ENCODE measurements at places on chromosomes 11 and 22.

- DNase-seq, result no peak
Measured at GRCh38 chr22:24542641-24543040, 12.3 kb downstream of the GUCD1 start.

DNA sequence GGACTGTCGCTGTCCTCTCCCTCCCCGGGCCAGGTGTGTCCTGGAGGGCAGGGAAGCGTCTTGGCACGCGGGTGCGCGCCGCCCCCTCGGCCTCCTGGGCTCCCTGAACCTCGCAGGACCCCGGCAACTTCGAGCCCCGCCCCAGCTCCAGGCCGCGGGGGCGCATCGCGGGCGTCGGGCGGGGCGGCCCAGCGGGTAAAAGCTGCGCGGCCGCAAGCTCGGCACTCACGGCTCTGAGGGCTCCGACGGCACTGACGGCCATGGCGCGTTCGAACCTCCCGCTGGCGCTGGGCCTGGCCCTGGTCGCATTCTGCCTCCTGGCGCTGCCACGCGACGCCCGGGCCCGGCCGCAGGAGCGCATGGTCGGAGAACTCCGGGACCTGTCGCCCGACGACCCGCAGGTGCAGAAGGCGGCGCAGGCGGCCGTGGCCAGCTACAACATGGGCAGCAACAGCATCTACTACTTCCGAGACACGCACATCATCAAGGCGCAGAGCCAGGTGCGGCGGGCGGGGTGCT is at the start of gene CST6:
TSS of gene CST6 (plus strand) at position 224 of the 519 bp plus-strand sequence. CDS start at position 261, 37 bp downstream.
- DNase-seq, result no peak

DNA sequence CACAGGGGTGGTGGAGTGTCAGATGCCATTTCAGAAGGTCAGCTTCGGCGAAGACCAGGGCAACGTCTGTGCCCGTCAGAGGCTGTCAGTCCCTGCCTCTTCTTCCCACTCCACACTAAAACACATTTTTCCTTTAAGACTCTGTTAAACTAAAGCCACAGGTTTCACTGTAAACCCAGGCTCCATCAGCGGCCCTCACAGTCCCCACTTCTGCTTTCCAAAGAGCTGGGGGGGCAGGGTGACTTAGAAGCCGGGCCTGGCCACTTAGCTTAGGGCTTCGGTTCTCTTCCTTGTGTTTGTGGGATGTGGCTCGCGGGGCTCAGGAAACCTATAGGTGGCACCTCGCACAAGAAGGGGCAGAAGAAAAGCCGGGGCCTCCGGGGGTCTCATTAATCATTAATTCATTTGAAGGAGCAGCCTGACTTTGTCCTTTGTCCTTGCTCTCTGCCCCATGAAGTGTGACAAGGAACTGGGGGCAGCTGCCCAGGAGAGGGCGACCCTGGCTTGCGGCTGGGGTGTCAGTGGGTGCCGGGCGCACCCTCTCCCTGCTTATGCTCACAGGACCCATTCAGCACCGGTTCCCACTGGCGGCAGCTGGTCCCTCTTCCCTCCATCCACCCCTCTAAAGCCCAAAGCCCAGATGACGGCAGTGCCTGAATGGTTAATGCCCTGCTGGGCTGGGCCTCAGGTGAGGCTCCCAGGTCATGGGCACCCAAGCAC is 4.1 kb downstream of the SLC25A45 start:
- peak; percentile 38 for DNase-seq

- no peak for DNase-seq
Measured at GRCh38 chr11:35484435-35484834, 41.0 kb downstream of the PAMR1 start.

DNA sequence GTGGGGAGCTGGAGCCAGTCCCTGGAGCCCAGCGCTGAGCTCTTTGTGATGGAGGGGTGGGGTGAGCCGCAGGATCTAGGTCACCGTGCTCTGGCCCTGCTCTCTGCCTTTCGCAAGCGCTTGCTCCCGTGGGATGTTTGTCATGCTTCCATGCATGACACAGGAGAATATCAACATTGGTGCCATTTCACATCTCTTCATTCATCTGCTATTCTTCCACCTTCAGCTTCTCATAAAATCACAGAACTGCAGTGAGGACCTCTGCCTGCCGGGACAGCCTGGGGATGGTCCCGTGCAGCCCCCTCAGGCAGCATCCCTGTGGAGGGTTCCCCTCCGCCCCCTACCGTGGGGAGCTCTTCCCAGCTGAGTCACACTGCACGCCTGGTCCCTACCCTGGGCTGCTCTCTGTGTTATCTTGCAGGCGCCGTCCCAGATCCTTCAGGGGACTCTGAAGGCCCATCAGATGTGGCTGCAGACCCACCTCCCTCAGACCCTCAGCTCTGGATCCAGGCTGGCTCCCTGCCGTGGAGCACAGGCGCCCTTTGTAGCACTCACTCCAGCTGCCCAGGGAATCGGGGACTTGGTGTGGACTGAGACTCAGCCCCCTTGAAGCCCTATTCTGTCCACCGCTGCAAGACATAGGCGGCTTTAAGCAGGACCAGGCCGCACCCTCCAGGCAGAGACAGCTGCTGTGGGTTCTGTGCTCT is 5.1 kb upstream of the SEPTIN5 start:
- DNase-seq, result no peak

- DNase-seq, result no peak
Measured at GRCh38 chr11:31408201-31408600, 38.5 kb downstream of the DNAJC24 start.

- no peak for DNase-seq
Measured at GRCh38 chr11:128948583-128948982, 5.9 kb upstream of the TP53AIP1 start.

DNA sequence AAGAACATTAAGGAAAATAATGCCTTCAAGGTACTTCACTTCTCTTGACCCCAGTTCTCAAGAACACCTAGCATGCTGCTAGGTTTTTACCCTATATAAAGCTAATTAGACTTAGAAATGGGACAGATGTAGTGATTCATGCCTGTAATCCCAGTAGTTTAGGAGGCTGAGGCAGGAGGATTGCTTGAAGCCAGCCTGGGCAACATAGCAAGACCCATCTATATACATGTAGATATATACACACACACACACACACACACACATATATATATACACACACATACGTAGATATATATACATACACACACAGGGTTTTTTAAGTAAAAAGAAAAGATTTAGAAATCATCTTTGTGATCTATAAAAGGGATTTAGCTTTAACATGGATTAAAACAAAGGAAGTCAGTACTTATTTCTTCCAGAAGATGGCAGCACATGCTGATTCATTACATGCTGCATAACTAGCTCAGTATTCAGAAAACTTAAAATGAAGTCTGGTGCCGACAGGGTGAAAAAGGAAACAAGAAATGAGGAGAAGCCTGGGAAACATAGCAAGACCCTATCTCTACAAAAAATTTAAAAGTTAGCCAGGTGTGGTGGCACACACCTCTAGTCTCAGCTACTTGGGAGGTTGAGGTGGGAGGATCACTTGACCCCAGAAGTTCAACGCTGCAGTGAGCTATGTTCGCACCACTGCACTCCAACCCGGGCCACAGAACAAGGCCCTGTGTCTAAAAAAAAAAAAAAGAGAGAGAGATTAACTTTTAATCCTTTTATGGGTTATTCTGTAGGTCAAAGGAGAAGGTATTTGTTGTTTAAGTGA is 28.5 kb upstream of the RBX1 start:
- DNase-seq, result peak; percentile 20

GRCh38 chr11:19253817-19254216 is 13.1 kb upstream of the E2F8 start:
- no peak for DNase-seq

GRCh38 chr11:69195824-69196782 is 40.4 kb downstream of the SMIM38 start:
- DNase-seq, result no peak

- no peak for DNase-seq
Measured at GRCh38 chr22:26722159-26722558, 64.8 kb downstream of the MIAT start.

DNA sequence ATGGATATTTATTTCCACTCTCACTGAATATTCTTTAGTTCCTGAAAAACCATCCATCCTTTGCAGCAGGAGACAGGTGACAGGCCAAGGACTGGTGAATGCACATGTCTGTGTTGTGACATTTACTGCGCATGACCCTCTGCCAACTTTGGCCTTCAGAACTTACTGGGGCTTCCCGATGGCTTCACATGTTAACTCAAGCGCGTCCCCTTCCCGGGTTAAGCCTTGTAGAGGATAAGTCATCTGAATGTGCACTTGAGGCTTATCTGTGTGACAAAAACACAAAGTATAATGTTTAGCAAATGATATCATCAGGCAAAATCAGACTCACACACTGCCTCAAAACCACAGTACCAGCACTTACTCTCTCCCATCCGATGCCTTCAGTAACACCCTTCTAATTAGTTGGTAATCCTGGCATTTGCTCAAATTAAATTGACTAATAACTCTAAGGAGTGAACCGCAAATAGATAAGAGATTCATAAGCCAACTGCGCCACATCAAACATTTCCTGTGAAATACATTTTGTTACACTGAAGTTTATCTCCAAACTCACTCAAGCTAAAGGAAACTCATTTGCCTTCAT is 286.4 kb downstream of the CADM1 start:
- DNase-seq, result no peak

DNA sequence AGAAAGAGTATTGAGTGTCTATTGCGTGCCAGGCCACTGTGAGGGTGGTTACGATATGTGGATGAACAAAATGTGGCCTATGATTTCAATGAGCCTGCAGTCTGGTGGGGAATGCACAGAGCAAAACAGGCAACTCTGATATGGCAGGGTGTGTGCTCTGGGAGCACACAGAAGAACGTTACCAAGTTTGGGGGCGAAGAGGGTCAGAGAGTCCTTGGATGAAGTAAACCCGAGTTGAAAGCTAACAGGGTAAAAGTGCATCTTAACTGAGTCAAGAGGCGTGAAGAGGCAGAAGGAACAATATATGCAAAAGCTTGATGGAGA is 258 bp downstream of the CFAP68 start:
- no peak for DNase-seq

- DNase-seq, result no peak
Measured at GRCh38 chr11:73413256-73413655, 37.1 kb downstream of the RELT start.

DNA sequence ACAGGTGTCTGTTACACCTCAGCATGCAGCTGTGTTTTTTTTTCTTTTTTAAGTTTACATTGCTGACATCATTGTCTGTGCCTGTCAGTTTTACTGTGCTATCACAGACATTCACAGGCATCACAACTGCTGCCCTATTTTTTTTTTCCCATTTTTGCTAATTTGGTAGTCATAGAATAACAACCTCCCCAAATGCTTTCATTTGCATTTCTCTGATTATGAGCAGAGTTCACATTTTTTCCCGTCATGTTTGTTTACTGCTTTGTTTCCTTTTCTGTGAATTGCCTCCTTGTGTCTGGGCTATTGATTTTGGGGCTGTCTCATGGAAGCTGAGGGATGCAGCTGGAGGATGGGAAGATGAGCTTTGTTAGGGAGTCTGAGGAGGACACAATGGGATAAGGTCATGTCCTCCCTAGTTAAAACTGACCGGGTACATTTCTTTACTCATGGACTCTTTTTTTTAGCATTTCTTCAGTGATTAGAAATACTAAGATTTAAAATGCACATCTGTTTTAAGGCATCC is 155.1 kb downstream of the LDLRAD3 start:
- DNase-seq, result no peak

DNA sequence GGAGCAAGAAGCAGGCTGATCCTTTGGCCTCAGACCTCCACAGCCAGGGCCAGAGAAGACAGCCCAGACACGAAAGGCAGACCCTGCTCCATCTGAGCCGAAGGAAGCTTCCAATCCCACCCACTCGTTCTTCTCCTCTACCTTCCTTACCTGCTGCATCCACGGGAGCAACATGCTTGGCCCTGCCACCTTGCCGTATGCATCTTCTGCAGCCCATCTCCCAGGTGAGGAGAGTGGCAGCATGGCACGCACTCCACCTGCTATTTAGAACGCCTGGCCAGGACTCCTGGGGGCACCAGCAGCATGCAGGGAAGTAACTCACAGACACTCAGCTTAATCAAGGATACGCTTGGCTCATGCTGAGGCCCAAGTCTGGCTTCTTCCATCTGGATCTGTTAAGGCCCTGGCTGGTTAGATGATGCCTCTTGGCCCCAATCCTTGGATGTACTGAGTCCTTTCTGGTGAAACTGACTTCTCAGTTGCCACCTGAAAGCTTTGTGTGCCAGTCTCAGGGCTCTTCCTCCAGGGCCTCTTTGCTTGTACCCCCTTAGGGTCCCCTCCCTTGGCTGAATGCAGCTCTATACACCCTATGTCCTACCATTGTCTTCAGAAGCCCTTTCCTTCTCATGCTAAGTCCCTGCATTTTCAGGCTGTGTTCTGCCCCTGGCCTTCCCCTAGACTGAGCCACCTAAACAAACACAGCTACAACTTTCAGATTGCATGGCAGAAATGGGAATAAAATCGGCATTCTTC is 604.9 kb downstream of the BUD13 start:
- DNase-seq, result no peak

DNA sequence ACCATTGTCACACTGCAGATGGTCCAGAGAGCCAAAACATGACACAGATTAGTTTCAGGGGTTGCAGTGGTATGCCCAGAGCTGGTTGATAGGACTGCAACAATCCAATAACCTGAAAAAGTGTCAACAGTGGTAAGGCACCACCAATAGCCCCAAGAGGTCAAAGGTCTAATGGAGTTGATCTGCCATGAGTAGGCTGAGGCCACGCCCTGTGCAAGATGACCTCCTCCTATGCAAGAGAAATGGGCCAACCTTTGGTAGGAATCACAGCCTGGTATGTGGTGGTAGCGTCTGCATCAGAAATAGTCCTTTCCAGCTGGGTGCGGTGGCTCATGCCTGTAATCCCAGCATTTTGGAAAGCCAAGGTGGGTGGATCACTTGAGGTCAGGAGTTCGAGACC is 19.6 kb downstream of the GUCD1 start:
- DNase-seq, result no peak

- DNase-seq, result no peak
Measured at GRCh38 chr11:7965386-7965785, at the start of gene NLRP10. Gene NLRP10 (minus strand): TSS chr11:7965447. CDS start chr11:7963495, 1,952 bp downstream.

DNA sequence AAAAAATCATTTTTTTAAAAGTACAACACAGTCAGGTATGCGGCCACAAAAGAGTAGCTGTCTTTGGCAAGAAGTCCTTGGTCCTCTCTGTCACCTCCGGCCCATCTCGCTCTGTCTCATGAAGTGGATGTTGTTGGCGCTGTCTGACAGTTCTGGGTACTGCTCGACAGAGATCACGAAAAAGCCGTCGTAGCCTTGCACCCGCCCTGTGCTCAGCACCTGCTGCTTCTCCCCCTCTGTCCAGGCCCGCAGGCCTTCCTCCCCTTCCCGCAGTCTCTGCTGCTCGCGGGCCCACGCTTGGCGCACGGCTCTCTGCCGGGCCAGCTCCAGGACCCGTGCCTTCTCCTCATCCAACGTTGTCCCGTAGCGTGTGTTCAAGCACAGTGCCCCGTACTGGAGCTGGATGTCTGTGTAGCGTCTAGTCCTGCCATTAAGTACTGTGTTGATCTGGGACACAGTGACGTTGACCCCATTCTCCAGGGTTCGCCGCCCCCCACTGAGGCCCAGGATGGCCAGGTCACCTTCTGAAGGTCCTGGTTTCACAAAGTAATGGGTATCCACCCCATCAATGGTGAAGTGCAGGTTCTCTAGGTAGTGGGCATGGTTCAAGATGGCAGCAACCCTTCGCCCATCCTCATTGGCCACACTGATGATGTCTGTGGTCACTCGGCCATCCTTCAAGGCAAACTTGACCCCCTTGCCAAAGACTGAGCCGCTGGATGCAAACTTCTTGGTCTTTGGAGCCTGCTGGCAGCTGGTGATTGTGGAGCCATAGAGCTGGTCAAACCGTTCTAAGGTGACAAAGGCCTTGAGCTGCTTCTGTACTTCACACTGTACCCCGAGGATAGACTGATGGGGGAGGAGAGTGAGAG is 83.5 kb upstream of the NARS2 start:
- DNase-seq, result no peak

- DNase-seq, result no peak
Measured at GRCh38 chr11:106958517-106959248, 59.6 kb downstream of the GUCY1A2 start.
